Immature natural killer cell (primary cell): ENCODE measurements at places on chromosomes 7 and 10.

- DNase-seq = no peak
Measured at GRCh38 chr10:1354809-1355710, 298.9 kb downstream of the WDR37 start.

DNA sequence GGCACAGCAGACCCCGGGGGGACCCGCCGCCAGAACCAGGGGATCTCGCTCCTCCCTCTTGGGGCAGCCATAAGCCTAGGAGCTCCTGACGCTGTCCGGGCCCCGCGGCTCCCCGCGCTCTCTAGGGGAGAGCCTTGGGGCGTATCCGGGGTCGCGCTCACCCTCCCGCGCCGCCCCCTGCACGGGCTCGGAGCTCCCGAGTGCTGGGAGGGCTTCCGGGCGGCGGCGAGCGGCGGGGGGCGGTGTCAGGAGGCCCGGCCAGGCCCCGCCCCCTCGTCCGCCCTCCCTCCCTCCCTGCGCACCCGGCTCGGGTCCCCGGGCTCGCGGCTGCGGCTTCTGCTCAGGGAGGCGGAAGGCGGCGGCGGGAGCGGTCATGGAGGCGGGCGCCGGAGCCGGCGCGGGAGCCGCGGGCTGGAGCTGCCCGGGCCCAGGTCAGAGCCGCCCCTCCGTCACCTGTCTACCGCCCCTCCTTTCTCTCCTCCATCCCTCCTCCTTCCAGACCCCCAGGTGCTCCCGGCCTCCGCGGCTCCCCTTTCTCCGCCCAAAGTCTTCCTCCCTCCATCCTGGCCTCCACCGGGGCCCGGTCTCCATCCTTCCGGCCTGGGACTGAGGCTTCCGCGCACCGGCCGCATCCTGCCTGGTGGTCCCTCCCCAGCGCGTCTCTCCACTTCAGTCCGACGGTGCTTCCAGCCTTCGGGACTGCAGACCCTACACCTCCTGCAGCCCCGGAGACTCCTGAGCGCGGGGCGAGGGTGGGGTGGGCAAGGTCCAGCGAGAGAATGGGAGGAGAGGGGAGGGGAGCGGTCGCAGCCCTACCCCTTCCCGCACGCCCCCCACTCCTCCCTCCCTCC lies at the start of gene CCDC136:
TSS of gene CCDC136 (plus strand) at position 848 of the 851 bp plus-strand sequence. CDS start 444 bp downstream, outside the sequence.
- DNase-seq = peak; percentile 74

DNA sequence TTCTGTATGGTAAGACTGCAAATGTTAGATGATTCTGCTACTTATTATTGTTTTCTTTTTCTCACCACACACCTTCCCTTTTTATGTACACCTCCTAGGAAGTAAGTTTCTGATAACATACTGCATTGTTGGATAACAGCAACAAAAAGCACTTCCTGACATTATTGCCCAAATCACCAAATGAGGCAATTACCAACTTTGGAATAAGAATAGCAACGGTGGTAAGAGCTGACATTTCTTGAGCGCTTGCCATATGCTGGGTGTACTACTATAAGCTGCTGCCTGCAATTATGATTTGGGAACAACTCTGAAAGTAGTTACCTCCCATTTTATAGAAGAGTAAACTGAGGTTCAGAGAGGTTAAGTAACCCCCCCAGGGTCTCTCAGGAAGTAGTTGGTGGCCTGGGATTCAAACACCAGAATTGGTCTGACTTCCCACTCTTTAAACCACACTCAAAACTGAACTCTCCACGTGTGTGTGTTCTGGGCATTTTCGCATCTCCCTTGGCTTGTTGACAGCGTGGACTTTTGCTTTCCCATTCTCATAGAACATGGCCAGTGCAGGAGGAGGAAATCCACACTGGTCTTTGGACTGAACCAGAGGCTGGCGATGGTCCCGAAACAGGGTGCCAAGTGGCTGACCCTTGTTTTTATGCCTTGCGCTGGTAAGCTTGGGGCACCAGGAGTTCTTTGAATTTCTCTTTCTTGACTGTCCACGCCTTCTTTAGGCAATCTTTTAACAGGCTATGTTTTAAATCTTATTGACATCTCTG lies 71.4 kb downstream of the TCF7L2 start:
- no peak for DNase-seq

GRCh38 chr10:102393411-102394078 lies 2.0 kb upstream of the NFKB2 start:
- DNase-seq = no peak

GRCh38 chr10:110226926-110227641 lies 19.7 kb downstream of the MXI1 start:
- DNase-seq = peak; percentile 52

DNA sequence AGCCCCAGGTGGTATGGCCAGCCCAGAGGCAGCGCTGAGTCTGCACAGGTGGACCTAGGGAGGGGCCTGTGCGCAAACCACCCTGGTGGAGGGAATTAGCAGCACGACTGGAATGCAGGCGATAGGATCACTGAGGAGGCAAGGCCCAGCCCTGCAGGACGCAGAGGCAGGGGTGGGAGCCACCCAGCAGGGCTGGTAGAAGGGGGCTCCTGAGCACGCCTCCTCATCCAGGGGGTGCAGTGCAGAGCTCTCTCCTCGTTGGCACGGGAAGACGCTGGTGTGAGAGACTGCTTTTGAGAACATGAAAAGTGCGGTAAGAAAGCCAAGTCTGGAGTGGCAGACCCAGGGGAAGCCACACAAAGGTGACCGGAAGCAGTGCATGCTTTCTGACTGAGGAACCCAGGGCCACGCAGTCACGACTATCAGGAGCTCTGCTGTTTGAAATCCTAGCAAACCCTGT lies 6.0 kb downstream of the FXYD4 start:
- DNase-seq = no peak

GRCh38 chr7:114662002-114662677 lies 247.5 kb downstream of the FOXP2 start:
- DNase-seq = no peak

DNA sequence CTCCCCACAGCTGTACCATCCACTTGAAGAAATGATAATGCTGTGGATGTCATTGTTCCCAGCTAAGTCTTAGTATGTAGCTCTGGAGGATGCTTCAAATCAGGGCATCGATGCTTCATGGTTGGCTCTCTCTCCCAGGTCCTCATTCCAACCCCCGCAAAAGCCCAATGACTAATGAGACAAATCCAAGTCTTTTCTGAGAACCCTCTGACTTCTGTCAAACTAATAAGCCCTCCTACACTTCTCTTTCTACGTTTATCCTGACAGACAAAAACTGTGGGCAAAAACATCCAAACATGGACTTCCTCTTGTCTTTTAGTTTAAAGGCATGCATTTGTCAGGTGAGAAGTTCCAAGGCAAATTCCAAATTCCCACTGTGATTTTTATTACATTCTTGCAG lies 260.4 kb upstream of the TAC1 start:
- no peak for DNase-seq

DNA sequence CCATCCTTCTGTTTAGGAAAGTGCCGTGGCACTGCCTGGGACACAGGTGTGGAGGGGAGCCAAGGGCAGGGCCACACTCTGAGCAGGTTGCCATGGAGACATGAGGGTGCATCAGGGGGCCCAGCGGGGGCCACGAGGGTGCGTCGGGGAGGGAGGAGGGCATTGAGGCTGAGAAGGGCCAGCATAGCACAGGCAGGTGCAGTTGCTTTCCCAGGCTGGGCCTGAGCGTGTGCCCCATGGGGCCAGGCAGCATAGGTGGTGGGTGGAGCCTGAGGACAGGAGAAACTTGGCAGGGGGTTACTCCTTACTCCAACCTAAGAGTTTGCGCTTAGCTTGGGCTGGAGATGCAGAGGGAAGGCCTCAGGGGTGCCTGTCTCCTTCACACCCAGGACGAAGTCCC lies 15.2 kb downstream of the YKT6 start:
- no peak for DNase-seq

GRCh38 chr7:35516498-35516897 lies 178.4 kb downstream of the HERPUD2 start:
- DNase-seq = no peak

DNA sequence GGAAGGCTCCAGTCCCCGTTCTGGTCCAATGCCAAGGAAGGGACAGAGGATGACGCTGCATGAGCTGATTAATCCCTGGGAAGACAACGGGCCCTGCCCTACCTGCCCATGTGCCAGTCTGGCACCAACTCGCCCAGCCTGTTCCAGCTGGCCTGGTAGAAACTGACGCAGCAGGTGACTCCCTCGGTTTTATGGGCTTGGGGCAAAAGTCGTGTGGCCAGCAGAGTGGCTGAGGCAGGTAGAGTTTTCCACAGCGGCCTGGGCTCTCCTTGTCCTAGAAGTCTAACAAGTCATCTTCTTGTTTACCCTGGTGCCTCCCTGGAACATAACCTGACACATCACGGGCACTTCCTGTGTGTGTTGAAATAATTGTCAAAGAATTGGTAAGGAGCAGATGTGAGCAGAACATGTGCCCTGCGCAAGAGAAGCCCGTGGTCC lies 20.4 kb upstream of the LMTK2 start:
- no peak for DNase-seq

GRCh38 chr10:33388382-33388781 lies 53.9 kb upstream of the NRP1 start:
- DNase-seq = no peak

DNA sequence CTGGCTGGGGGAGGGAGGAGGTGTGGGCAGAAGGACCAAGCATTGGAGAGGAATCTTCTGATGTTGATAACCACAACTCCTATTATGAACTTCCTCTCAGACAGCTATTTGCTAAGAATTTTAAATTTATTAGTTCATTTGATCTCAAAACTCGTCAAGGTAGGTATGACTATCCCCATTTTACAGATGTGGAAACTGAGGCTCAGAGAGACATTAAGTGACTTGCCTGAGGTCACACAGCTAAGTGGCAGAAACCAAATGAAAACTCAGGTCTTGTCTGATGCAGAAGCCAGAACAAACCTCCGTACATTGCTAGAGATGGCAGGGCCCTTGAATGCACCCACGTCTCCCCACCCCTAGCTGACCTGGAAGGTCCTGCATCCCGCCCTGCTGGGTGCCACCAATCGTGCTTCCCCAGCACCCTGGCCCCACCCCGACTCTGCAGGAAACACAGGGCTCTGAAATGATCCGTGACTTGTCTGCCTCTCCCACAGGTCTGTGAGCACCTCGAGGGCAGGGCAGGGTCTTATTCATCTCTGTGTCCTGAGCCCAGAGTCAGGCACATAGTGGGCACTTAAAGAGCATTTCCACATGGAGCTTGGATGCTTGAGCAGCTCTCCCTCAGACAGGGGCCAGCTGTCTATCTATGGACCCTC lies 5.6 kb upstream of the PALD1 start:
- no peak for DNase-seq

- no peak for DNase-seq
Measured at GRCh38 chr10:90856964-90857634, 740 bp downstream of the HTR7 start.

GRCh38 chr10:33336582-33337325 lies 2.3 kb upstream of the NRP1 start:
- DNase-seq = no peak

DNA sequence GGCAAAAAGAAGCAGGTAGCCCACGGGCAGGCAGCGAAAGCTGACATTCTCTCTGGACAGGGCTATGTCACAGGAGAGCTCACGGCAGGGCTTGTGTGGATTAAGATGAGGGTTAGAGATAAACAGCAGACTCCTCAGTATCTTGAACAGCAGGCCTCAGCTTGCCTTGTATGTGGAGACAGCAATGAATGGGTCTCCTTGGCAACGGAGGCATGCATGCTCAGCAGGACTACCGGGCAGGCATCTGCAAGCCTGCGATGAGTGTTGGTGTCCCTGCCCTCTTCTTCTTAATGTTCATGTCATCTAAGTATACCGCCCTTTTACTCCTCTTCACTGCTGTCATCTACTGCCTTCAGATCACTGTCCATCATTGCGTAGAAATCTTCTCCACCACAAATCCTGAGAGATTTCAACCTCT lies 81.9 kb upstream of the C1GALT1 start:
- no peak for DNase-seq

DNA sequence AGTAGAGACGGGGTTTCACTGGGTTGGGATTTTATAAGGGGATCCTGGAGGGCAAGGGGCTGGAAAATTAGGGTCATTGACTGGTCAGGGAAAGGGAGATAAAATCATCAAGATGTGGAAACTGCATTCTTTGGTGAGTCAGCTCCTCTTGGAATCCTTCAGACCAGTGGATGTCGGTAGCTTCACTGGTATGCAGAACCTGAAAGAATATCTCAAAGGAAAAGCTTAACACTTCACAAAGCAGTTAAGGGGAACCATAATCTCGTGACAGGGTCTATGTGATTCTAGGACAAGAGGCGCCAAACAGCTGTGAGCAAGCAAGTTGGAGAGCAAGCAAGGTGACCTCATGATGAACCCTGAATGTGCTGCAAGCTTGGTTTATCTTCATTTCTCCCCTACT lies 634.7 kb upstream of the AUTS2 start:
- no peak for DNase-seq
